Cardiac fibroblast (primary cell): ENCODE measurements at places on chromosomes 11 and 22.

DNA sequence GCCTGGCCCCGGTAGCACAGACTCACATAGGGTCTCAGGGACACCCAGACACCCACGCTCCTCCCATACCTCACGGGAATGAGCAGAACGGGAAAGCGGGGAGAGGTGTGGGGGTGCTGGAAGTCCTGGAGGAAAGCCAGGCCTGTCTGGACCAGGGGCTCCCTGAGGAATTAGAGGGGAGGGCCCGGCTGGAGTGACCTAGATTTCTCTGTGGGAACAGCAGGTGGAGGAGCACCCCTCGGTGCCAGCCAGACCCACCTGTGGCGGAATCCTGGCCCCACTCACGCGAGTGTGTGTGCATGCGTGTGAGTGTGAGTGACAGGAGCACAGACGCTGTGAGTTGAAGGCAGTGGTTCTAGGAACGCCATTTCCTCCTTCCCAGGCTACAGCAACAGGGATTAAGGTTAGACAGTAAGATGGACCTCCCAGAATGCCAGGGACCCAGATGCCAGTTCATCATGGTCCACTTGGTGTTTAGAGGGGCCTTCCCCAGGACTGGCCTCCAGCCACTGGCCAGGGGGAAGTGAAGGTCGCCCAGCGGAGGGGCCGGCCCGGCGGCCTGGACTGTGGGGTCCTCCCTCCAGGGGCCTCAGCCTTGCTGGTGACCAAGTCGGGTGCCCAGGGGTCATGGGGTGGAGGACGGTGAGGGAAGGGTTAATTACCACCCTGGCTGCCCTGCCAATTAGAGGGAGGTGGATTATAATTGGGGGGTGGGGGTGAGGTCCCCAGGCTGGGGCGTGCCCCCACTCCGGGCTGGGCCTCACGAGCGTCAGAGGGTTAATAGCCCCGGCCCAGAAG is 1.0 kb downstream of the PKP3 start:
- no peak for DNase-seq

DNA sequence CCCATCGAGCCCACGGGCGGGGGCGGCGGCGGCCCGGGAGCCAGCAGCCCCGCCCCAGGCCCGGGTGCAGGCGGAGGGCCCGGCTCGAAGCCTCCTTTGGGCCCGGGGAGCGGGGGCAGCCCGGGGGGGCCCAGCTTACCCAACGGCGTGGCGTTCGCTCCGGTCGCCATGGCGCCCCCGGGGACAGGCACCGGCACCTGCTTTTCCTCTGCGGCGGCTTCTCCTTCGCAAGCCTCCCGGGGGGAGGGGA is 194 bp downstream of the SF1 start:
- no peak for DNase-seq

GRCh38 chr11:66473608-66474515 is 6.4 kb upstream of the DPP3 start:
- no peak for DNase-seq

GRCh38 chr11:75383246-75383645 is 16.1 kb upstream of the RPS3 start:
- no peak for DNase-seq

- peak; percentile 75 for DNase-seq
These were observed 966 bp downstream of the SMTN start for GRCh38 chr22:31081963-31082605.

DNA sequence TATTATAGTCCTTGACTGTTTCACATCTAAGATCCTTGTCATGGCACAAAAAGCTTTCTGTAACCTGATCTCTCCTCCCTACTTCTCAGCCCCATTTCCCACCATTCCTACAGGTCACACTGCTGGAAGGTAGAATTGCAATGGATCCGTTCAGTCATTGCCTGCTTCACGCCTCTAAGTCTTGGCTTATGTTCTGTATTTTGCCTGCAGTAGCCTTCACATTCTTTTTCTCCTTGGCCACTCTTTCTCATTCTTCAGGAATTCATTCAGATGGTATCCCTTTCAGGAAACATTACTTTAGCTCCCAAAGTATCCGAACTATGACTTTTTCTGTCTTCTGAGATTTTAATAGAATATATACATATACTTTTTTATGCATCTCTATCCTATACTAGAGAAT is 731.5 kb downstream of the NTM start:
- DNase-seq, result no peak
